ENCODE measurements at places on chromosomes 11 and 22.
A peak's percentile ranks its signal among the peaks of the same experiment; 100 is the strongest.

DNA sequence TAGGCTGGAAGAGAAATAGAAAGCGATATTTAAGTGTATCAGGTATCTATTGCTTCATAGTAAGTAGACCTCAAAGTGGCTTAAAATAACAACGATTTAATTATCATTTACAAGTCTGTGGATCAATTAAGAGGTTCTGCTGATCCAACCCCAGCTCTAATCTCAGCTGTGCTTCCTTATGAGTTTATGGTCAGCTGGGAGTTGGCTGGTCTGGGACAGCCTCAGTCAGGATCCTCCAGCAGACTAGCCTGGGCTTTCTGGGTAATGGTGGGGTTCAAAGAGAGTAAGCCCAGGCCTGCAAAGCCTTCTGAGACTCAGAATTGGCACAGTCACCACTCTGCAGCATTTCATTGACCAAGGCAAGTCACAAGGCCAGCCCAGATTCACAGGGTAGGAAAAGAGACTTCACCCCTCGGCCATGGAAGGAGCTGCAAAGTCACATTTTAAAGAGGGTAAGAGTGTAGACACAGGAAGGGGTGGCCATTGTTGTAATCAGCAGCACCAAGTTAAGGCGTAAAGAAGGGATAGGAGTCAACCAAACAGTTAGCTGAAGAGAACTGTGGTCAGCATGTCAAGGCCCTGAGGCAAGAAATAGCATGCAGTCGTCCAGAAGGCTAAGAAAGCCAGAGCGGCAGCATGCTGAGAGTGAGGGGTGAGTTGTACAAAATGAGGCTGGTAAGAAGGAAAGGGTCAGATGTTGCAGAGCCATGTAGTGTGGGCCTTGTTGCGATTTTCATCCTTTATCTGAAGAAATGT lies 168.2 kb downstream of the ETS1 start:
- no peak for DNase-seq

GRCh38 chr11:105032495-105032894 lies 2.4 kb downstream of the CASP1 start:
- no peak for DNase-seq

DNA sequence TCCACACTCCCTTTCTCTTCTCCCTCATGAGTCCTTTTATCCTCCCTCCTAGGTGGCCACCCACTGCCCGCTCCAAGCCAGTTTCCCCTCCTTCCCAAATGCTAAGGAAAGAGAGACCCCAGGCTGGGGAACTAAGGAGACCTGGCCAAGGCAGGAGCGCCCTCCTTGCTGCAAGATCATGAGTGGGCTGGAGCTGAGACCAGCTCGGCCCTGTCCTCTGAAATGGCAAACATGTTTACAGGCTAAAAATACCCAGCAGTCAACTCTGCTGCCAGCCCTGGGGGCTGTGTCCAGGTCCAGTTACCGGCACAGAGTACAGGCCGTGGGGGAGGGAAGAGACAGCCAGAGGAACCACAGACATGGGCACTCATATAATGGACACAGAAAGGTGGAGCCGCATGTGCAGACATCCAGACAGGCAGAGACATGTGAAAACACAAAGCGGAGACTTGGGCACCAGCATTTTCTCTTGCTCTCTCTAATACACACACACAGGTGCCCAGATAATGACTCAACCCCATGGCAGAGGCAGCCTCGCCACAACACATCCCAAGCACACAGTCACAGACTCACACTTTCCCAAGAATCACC lies 1.2 kb upstream of the AHNAK start:
- no peak for DNase-seq

- DNase-seq = no peak
These were observed 1.3 kb upstream of the OR56A3 start for GRCh38 chr11:5940748-5941147.

GRCh38 chr22:24989541-24989951 lies 37.0 kb downstream of the KIAA1671 start:
- DNase-seq = no peak

DNA sequence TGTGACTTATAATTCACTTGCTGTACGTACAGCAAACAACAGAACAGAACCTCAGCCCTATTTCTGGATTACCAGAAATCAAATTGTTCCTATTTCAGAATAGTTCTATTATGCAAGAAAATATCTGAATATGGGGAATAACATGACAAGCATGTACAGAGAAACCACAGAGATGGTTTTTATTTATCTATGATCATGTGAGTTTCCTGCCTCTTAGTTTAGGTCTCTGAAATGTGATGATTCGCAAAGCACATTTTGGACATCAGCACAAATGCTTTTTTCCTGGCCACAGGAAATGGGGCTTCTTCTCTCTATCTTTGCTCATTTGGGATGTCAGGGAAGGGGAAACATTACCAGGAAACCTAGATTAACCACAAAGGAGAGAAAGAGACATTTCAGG lies 266.7 kb upstream of the CTSC start:
- DNase-seq = no peak

- DNase-seq = no peak
These were observed 68.4 kb downstream of the GAS2 start for GRCh38 chr11:22734628-22735345.

DNA sequence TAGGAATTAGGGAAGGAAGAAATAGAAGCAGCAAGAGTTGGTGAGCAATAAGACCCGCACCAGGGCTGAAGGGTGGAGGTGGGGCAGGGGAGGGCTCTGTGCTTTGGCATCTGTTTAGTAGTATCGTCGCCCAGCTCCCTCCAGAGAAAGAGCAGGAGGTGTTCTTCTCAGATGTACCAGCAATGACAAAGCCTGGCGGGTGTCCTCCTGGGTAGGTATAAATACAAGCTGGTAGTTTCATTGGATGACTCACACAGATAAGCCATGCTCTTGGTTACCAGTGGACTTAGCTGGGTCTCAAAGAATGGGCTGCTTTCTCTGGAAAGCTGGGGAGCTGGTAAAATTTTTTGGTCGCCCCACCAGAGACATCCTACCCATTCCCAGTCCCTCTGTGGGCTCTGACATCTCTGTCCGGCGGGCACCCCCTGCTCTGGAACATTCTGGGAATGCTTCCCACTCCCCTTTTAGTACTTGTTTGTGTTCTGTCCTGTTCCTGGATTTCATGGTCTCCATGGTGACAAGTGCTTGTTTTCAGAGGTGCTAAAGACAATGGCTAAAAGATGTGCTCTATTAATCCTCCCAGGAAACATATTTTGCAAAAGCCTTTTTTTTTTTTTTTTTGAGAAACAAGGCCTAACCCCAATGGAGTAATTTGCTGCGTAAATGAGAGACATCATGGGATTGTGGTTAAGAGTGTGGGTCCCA lies 15.4 kb upstream of the TUBA8 start:
- DNase-seq = no peak

- peak; percentile 76 for DNase-seq
These were observed 966 bp downstream of the AHNAK start for GRCh38 chr11:62545437-62546243.
